ENCODE measurements at places on chromosomes 16 and 17. TPM values are rescaled to one million over a fixed set of nuclear protein-coding genes. Genes with fewer than 3 reads are reported as not detected.

SLC5A10 gene
- not detected for total RNA-seq

SLC5A11 gene
- 0.17 TPM for total RNA-seq

TP53TG3F gene
- not detected for total RNA-seq

PROCA1 gene
- 4.8 TPM for total RNA-seq

TOX3 gene
- total RNA-seq: not detected

GRAPL gene
- 1.4 TPM for total RNA-seq

HSF5 gene
- 4.5 TPM for total RNA-seq

TBX4 gene
- not detected for total RNA-seq

AURKB gene
- total RNA-seq: 112 TPM

ICAM2 gene
- total RNA-seq: 72.6 TPM

CA5A gene
- not detected for total RNA-seq

SOX8 gene
- 0.63 TPM for total RNA-seq

C1QTNF1 gene
- total RNA-seq: 0.19 TPM

NQO1 gene
- total RNA-seq: 13.4 TPM

MYL4 gene
- total RNA-seq: not detected

DRG2 gene
- total RNA-seq: 53.7 TPM

TBX2 gene
- not detected for total RNA-seq

KIF18B gene
- 35.7 TPM for total RNA-seq

CD300LB gene
- not detected for total RNA-seq

KRTAP9-2 gene
- total RNA-seq: not detected

CAMTA2 gene
- total RNA-seq: 125 TPM

PPP1R1B gene
- not detected for total RNA-seq

GSDMA gene
- 0.10 TPM for total RNA-seq

CRYM gene
- not detected for total RNA-seq

ATP2A1 gene
- total RNA-seq: 1.7 TPM

HID1 gene
- total RNA-seq: 1.9 TPM

WWOX gene
- 18.1 TPM for total RNA-seq

NTN3 gene
- not detected for total RNA-seq

ZSCAN10 gene
- total RNA-seq: not detected

SYCE1L gene
- total RNA-seq: 3.8 TPM

NPIPA5 gene
- 13.6 TPM for total RNA-seq

CDT1 gene
- 110 TPM for total RNA-seq

HP gene
- total RNA-seq: not detected

AGRP gene
- not detected for total RNA-seq

FOXF1 gene
- total RNA-seq: not detected

NXPH3 gene
- 0.21 TPM for total RNA-seq

GCGR gene
- not detected for total RNA-seq

ASGR1 gene
- total RNA-seq: 1.3 TPM

TIMP2 gene
- 0.55 TPM for total RNA-seq

RAMP2 gene
- total RNA-seq: not detected

RPUSD1 gene
- total RNA-seq: 40.6 TPM

SLC16A5 gene
- 2.3 TPM for total RNA-seq

CMTM1 gene
- 8.1 TPM for total RNA-seq

PITPNM3 gene
- 0.59 TPM for total RNA-seq

TAC4 gene
- total RNA-seq: not detected

KCNJ18 gene
- total RNA-seq: not detected

TPSG1 gene
- total RNA-seq: not detected

ZDHHC1 gene
- total RNA-seq: 1.1 TPM

All from activated CD8-positive, alpha-beta memory T cell treated with anti-CD3 and anti-CD28 coated beads for 36 hours (primary cell).